ENCODE measurements at places on chromosomes 5 and 9.

- no peak for DNase-seq
These were observed 233.2 kb downstream of the SPATA31A1 start for GRCh38 chr9:39588500-39589137.

DNA sequence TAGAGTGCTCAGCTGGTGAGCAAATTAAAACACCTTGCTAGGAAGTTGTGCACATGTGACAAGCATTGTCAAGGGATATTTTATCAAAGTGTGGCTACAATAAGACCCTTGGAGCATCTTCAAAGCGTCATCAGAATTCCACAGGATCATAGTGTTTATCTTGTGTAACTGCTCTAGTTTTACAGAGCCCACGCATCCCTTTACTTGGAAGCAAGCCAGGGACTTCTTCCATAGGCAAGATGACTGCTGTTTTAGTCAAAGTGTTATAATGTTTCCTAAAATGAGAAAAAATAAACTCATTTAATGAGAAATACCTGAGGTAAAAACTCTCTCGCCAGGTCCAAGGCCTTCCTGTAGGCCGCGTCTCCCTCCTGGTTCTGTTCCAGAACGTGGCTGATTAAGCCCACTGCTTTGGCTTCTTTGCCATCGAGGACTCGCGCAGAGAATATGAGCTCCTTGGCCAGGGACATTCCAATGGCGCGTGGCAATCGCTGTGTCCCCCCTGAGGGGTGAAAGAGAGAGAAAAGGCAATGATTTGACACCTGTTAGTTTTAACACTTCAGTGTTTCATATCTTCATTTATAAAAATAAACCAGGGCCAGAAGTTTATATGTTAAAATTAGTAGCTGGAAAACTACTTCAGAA lies 141.1 kb downstream of the AUH start:
- DNase-seq = no peak

DNA sequence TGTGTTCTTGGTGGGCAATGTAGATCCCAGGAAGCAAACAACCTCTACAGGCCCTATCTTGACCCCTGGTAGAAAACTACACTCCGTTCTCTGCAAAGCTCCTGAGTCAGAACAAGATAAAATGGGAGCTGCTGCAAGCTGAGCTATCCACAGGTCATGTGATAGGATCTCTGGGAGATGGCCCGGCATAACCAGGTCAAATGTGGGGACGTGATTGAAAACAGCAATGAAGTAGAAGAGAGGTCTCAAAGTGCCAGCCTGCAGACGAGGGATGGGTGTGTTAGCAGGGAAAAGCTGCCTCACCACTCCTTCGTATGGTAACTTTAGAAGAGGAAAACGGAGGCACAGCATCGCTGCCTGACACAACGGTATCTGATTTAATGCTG lies 25.0 kb downstream of the NRG2 start:
- no peak for DNase-seq

GRCh38 chr5:93884254-93884653 lies 142.9 kb upstream of the POU5F2 start:
- DNase-seq = no peak

GRCh38 chr9:18699764-18700163 lies 225.8 kb downstream of the ADAMTSL1 start:
- DNase-seq = no peak

DNA sequence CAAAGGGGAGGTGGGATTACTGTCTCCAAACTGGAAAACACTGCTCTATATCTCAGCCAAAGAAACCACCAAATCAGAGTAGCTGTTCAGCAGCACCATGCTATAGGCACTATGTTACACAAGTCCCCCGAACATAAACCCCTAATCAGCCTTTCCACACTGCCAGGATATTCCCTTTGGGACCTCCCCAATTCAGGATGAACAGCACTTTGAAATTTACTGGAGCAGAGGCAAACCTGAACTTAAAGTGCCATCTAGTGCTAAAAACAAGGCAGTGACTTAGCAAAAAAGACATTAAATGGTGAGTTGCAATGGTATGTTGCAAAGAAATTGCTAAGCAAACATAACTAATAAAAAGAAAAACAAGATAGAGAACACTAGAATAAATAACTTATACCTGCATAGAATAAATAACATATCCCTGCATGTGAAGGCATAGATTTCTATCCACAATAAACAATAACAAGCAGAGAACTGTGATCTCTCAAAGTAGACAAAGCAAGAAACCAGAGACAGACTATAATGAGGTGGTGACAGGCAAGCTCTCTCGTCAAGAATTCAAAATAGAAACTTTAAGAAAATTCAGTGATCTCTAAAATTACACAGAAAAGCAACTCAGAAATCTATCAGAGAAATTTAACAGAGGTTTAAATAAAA lies 584.4 kb upstream of the ACO1 start:
- no peak for DNase-seq

DNA sequence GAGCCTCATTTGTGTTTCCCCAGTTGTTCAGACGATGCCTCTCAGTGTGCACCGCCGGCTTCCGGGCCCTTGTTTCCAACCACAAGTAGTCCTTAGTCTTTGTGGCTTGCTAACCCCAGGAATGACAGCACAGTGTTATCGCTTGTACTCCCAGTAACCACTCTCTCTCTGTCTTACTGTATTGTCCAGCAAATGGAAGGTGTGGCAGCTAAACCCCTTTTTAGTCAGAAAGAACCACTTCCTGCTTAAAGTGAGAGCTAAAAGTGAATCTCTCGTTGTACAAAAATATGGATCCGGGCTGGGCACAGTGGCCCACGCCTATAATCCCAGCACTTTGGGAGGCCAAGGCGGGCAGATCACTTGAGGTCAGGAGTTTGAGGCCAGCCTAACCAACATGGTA lies 61.3 kb downstream of the ENC1 start:
- peak; percentile 27 for DNase-seq

DNA sequence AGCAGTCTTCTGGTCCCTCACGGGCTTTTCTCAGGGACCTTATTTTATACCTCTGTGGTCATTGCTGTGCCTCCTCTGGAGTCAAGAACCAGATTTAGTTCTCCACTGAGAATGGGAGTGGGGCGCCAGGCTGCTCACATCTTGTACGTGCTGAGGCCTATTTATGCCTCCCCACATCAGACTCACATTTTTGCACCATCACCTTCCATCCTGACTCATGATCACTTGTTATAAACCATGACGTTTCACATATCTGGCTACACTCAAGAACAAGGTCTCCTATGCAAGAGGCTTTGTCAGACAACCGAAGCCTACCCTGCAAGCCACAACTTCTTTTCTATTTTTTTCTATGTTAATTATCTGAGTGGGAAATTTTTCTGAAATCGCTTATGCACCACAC lies 10.7 kb downstream of the PRUNE2 start:
- DNase-seq = no peak

- no peak for DNase-seq
These were observed 690.1 kb upstream of the COX7C start for GRCh38 chr5:85927632-85928031.

DNA sequence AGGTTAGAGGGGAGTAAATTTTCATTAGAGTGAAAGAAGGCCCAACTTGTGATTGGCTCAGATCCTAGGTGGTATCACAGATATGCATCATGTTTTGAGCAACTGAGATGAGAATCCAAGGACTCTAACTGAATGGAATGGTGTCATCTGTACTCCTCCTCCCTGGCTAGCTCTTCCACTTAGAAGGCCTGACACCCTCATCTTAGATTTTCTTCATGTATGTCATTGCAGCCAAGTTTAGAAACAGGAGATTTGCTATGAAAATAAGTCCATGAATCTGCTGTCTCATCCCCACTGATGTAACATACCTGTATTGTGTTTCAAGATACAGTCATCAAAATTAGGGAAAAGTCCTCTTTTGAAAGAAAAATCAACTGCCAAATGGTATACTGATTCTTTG lies 54.4 kb downstream of the ITGA1 start:
- no peak for DNase-seq

DNA sequence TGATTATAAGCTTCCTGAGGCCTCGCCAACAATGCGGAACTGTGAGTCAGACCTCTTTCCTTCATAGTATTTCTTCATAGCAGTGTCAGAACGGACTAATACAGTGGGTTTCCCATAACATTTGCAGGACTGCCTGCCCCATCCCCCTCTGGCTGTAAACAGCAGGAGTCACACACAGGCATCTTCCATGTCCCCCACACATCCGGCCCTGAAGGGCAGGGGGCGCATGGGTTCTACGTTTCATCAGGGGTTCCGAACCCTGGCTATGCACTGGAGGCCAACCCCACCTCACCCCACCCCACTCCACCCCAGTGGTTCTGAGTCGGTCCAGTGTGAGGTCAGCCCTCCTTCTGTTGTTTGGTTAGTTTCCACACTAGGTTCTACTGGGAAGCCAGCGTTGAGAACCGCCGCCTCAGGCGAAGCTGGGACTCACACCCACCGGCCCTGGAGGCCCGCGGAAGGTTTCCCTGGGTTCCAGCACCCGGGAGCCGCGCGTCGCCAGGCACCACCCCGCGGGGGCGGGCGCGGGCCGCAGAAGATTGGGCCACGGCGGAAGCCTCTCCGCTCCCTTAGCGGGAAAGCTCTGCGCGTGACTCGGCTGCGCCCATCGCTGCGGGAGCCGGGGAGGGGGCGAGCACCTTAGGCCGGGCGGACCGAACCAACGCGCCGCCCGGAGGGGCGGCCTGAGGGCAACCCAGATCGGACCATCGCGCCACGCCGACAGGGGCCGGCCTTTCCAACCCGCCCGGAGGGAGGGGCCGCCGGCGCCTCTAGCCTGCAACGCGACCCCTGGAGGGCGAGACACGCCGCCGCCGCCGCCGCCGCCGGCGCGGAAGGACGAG lies at the start of gene RUSC2:
RUSC2 (plus strand) TSS at position 799 of the 842 bp plus-strand sequence. CDS start 56,411 bp downstream, outside the sequence.
- DNase-seq = peak; percentile 3

DNA sequence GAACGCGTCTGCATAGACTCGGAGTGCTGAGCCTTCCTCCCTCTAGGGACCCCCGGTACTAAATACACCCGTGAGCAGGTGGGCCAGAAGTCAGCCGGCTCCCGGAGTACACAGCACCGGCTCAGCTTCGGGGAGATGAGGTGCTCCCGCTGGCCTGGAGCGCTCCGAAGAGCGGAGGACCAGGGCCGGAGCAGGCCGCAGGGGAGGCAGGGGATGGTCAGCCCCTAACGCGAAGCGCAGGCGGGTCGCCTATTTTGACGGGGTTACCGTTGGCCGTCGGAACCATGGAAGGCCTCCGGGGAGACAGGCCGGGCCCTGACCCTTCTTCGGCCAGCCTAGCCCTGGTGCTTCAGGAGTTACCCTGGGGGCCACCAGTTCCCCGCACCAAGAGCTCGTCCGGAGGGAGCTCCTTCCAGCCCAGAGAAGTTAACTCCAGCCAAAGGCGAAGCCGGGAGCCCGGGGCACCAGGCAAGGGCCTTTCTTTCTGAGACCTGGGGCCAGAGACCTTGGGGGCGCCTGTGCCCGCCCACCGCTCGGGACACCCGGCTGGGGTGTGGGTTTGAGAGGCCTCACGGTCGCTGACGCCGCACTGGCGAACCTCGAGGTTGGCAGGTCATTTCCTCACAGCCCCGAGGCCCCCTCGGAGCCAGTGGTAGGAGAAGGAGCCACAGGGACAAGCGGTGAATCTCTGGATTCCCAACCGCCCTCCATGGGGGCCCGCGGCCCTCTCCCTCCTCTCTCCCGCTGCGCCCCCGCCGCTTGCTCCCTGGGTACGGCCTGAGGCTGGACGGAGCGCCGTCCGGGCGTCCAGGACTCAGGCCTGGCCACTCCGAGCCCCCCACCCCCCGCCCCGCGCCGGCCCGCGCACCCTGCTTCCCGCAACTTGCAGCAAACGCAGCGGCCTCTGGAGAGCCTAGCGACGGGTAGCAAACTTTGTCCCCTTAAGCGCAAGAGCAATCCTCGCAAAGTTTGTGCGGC lies 3.4 kb upstream of the IRX4 start:
- DNase-seq = no peak

DNA sequence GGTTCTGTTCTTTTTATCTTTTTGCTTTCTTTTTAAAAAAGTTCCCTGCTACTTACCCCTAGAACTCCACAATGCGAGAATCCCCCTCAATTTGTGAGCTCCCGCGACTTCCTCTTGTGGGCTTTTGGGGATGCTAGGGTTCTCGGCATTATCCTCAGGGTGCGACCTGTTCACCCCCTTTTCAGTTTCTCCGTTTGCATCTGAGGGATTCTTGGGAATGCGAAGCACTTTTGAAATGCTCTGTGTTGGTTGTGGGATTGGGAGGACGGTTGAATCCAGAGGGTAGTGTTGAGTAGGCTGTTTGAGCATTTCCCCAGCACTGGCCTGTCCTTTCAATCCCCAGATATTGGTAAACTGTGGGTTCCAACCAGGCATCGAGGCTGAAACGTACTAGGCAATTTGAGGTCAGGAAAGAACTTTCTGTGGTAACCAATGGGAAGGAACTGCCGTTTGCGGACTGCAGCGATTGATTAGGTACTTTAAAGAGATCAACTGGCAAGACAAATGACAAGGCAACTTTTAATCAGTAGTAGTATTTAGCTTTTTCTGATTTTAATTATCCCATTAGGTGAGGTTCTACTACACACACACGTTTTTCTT lies 415 bp downstream of the XRCC4 start:
- DNase-seq = no peak

DNA sequence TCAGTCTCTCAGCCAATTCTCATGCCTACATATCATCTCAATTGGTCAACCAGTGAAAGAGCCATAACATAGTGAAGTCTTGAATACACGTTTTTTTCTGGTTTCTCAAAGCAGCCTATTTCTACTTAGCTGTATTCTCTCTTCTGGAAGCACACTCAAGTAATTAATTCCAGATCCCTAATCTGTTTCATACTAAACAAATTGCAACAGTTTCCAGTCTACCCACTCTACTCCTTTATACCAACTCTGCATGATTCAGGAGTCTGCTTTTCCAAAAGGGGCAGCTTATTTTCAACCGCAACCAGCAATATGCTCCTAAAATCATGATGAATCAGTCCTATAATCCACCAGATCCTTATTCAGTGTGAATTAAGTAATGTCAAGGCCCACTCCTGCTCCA lies 211.7 kb downstream of the TLE1 start:
- DNase-seq = no peak

- no peak for DNase-seq
These were observed 238.2 kb downstream of the CD180 start for GRCh38 chr5:66958201-66958979.

DNA sequence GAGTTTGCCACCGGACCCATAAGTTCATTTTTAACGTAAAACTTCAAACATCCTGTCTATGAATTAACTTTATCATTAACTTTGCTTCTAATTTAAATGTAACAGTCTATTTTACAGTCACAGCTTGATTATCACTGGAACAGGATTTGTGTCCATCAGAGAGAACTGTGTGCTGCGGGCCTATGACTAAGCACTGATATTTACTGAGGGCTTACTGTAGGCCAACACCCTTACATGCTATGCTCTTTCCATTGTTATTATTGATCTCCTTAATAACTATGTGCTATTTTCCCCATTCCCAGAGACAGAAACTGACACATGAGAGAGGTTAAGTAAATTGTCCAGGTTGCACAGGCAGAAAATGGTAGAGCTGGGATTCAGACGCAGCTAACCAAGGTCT lies 24.0 kb upstream of the GPR151 start:
- DNase-seq = no peak

GRCh38 chr5:149667829-149668330 lies 62.2 kb upstream of the PPARGC1B start:
- DNase-seq = no peak

GRCh38 chr5:32298059-32298415 lies 14.7 kb downstream of the MTMR12 start:
- DNase-seq = no peak

Data from stimulated activated CD8-positive, alpha-beta memory T cell treated with anti-CD3 and anti-CD28 coated beads, Interleukin-12 subunit alpha, Interleukin-12 subunit beta, amount 100 ng/mL, for 1 hour (primary cell).